Pancreas (tissue), 10 donors: ENCODE measurements at places on chromosomes 13 and 19. TPM values are rescaled to one million over a fixed set of nuclear protein-coding genes. Genes with fewer than 3 reads are reported as not detected.

DNA sequence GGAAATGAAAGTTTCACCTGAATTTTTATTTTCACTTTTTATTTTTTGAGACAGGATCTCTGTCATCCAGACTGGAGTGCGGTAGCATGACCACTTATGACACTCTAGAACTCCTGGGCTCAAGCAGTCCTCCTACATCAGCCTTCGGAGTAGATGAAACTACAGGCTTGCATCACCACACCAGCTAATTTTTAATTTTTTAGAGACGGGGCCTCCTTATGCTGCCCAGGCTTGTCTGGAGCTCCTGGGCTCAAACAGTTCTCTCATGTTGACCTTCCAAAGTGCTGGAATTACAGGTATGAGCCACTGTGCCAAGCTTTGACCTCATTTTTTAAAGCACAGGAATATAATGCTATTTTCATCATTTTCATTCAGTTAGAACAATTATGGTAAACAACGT is 297.0 kb upstream of the KLHL1 start:
- DNase-seq = no peak

DNA sequence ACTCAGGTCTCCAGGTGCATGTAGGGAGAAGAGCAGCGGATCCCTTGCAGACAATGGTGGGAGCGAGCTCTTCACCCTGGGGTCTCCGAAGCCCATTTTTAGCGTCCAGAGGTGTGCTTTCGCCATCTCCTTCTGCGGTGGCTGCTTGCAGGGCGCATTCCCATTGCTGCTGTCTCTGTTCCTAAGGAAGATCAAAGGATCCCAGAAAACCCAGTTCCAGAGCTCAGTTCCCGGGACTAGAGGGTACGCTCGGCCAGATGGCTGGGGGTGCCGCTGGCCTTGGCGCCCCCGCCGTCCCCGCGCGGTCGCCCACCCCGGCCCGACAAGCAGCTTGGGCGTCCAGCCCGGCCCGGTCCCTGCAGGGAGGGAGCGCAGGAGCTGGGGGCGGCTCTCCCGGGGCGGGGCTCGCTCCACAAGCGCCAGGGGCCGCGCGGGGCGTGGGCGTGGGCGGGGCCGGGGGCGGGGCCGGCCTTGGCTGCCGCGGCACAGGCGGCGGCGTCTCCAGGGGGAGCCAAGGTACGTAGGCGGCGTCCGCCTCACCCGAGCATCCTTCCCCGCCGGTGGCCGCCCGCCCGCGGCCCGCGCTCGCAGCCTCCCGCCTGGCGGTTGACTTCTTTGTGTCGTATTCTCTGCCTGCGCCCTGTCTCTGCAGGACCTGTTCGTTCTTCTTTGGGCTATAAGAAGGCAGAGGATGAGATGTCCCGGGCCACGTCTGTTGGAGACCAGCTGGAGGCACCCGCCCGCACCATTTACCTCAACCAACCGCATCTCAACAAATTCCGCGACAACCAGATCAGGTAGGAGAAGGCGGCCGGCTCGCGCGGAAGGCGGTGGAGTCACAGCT is 96.8 kb downstream of the ATP8A2 start:
- DNase-seq = no peak

DNA sequence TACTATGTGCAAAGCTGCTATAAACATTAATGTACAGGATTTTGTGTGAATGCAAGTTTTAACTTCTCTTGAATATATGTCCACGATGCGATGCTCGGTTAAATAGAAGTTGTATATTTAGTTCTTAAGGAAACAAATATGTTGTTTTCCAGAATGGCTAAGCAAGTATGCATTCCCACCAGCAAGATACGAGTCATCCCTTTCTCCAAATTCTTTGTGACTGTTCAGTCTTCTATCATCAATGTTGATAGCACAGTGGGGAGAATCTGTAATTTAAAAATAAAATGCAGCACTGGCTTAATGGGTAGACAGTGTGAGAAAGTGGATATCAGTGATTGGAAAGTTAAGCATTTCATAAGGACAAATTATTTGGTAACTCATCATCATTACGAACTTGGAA is 1340.8 kb downstream of the PCDH9 start:
- no peak for DNase-seq

GRCh38 chr19:46659151-46660007 is 1.6 kb downstream of the DACT3 start:
- DNase-seq = no peak

- DNase-seq = no peak
Observed at GRCh38 chr13:40390401-40390916, 276.0 kb downstream of the FOXO1 start.

DNA sequence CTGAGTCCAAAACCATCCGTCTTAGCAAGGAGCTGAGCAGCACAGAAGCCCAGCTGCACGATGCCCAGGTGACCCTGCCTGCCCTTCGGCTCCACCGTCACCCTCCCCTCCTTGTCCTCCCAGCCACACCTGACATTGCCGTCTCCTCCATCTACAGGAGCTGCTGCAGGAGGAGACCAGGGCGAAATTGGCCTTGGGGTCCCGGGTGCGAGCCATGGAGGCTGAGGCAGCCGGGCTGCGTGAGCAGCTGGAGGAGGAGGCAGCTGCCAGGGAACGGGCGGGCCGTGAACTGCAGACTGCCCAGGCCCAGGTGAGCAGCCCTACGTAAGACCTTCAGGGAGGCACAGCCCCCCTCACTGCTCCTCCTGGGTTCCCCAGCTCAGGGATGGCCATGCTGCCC is 49.1 kb downstream of the KCNC3 start:
- DNase-seq = no peak

- DNase-seq = no peak
Observed at GRCh38 chr13:44135566-44135965, 238.1 kb upstream of the SERP2 start.

The PTPRH gene
- total RNA-seq = 5.7 TPM

The KLK14 gene
- not detected for total RNA-seq

The GRK1 gene
- not detected for total RNA-seq
